ENCODE measurements at places on chromosomes 7 and 10. TPM values are rescaled to one million over a fixed set of nuclear protein-coding genes. Genes with fewer than 3 reads are reported as not detected.

Gene SFTPD
- 0.15 TPM for total RNA-seq

Gene ASB4
- total RNA-seq, result not detected

Gene ELN
- total RNA-seq, result 385 TPM

Gene NT5C2
- total RNA-seq, result 78.2 TPM

Gene MUC3A
- not detected for total RNA-seq

Gene LLCFC1
- not detected for total RNA-seq

Gene NEUROD6
- total RNA-seq, result not detected

Gene AKR1B15
- not detected for total RNA-seq

Gene CPVL
- total RNA-seq, result 1.9 TPM

Gene KEL
- total RNA-seq, result not detected

Gene CALML3
- not detected for total RNA-seq

Gene DRGX
- not detected for total RNA-seq

Gene NPSR1
- total RNA-seq, result not detected

Gene GJD4
- total RNA-seq, result not detected

Gene POLR2J
- 41.7 TPM for total RNA-seq

Data from smooth muscle cell of the coronary artery (primary cell).